Left renal pelvis (tissue), 4 donors: ENCODE measurements at places on chromosomes 7 and 10. TPM values are rescaled to one million over a fixed set of nuclear protein-coding genes. Genes with fewer than 3 reads are reported as not detected.

The ARMS2 gene
- 0.22 TPM for polyA plus RNA-seq

The ZNF467 gene
- 23.4 TPM for polyA plus RNA-seq

The IGF2BP3 gene
- polyA plus RNA-seq, result 69.2 TPM

The NANOS1 gene
- 19.5 TPM for polyA plus RNA-seq

The ACTA2 gene
- polyA plus RNA-seq, result 206 TPM

The SKIDA1 gene
- 11.7 TPM for polyA plus RNA-seq

The FRAT1 gene
- polyA plus RNA-seq, result 4.1 TPM

The HEPACAM2 gene
- polyA plus RNA-seq, result 6.0 TPM

The MCM10 gene
- polyA plus RNA-seq, result 6.7 TPM

The ZNF485 gene
- polyA plus RNA-seq, result 4.4 TPM

The C7orf57 gene
- 0.07 TPM for polyA plus RNA-seq

The VWA2 gene
- 1.8 TPM for polyA plus RNA-seq

The BHLHA15 gene
- polyA plus RNA-seq, result 0.18 TPM

The MMD2 gene
- 0.14 TPM for polyA plus RNA-seq

The NPTX2 gene
- 4.1 TPM for polyA plus RNA-seq

The NDUFB8 gene
- polyA plus RNA-seq, result 157 TPM

The TMEM213 gene
- 43.3 TPM for polyA plus RNA-seq

The NXPH1 gene
- polyA plus RNA-seq, result 0.39 TPM

The ANXA8L1 gene
- not detected for polyA plus RNA-seq

The USP54 gene
- 37.3 TPM for polyA plus RNA-seq

The FAM131B gene
- polyA plus RNA-seq, result 4.9 TPM

The MAP3K8 gene
- polyA plus RNA-seq, result 7.5 TPM

The NFKB2 gene
- 22.2 TPM for polyA plus RNA-seq

The OR2A42 gene
- polyA plus RNA-seq, result 1.1 TPM

The PTPRN2 gene
- 9.2 TPM for polyA plus RNA-seq

The UNCX gene
- polyA plus RNA-seq, result 17.3 TPM

The PRSS37 gene
- polyA plus RNA-seq, result 0.30 TPM

The SLC16A12 gene
- 32.9 TPM for polyA plus RNA-seq

The WIPF3 gene
- 4.5 TPM for polyA plus RNA-seq

The SLC26A5 gene
- polyA plus RNA-seq, result 0.55 TPM

The CRYGN gene
- 4.0 TPM for polyA plus RNA-seq

The PIK3AP1 gene
- polyA plus RNA-seq, result 4.8 TPM

The TUBB8 gene
- 0.57 TPM for polyA plus RNA-seq

The CAV2 gene
- 30.3 TPM for polyA plus RNA-seq

The GIMAP2 gene
- 8.5 TPM for polyA plus RNA-seq

The UPK3B gene
- 1.3 TPM for polyA plus RNA-seq

The CPXM2 gene
- 5.0 TPM for polyA plus RNA-seq

The AGR3 gene
- 2.5 TPM for polyA plus RNA-seq

The CTBP2 gene
- polyA plus RNA-seq, result 90.5 TPM

The DENND10 gene
- polyA plus RNA-seq, result 56.9 TPM

The SYNPO2L gene
- 0.68 TPM for polyA plus RNA-seq

The RBP4 gene
- 15.7 TPM for polyA plus RNA-seq

The SPDYE18 gene
- 0.70 TPM for polyA plus RNA-seq

The CHST15 gene
- polyA plus RNA-seq, result 38.5 TPM

The CLRN3 gene
- polyA plus RNA-seq, result 19.7 TPM

The C7orf33 gene
- not detected for polyA plus RNA-seq

The GTPBP10 gene
- 30.3 TPM for polyA plus RNA-seq

The CALHM3 gene
- not detected for polyA plus RNA-seq

The ANKRD1 gene
- polyA plus RNA-seq, result 0.08 TPM

The LOXL4 gene
- 4.7 TPM for polyA plus RNA-seq

The TLX1 gene
- 0.24 TPM for polyA plus RNA-seq

The NUTM2E gene
- 0.59 TPM for polyA plus RNA-seq

The ARHGAP12 gene
- 44.6 TPM for polyA plus RNA-seq

The REPIN1 gene
- 112 TPM for polyA plus RNA-seq

The CUZD1 gene
- 1.9 TPM for polyA plus RNA-seq

The PON3 gene
- polyA plus RNA-seq, result 2.3 TPM

The DOCK1 gene
- polyA plus RNA-seq, result 66.6 TPM
